ENCODE measurements at places on chromosomes 16 and 17.

GRCh38 chr16:53022374-53022773, 30.3 kb downstream of the CHD9NB start:
- DNase-seq: no peak

DNA sequence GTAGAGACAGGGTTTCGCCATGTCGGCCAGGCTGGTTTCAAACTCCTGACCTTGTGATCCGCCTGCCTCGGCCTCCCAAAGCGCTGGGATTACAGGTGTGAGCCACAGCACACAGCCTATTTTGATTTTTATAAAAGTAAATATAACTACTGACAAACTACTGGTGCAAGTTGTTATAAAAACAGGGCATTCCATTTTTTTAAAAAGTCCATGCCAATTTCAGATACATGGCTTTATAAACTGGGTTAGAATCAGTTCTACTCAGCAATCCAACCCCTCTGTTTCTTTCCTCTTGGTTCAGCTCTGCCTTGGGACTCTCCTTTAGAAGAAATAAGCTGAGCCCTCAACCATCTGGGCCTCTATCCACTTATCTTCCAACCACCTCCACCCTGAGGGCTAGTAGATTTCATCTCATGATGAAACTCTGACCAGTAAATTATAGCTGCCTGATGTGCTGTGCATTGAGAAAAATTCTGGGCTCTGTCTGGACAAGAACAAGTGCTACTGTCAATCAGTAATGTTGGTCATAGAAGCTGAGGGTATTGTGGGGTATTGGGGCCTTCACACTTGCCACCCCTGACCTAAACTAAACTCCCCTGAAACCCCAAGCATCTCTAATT, 10.2 kb downstream of the RANBP10 start:
- DNase-seq: no peak

- DNase-seq: no peak
Measured at GRCh38 chr17:39014795-39015545, 47.8 kb upstream of the FBXO47 start.

GRCh38 chr17:58527949-58528348, 13.5 kb upstream of the MTMR4 start:
- DNase-seq: no peak

DNA sequence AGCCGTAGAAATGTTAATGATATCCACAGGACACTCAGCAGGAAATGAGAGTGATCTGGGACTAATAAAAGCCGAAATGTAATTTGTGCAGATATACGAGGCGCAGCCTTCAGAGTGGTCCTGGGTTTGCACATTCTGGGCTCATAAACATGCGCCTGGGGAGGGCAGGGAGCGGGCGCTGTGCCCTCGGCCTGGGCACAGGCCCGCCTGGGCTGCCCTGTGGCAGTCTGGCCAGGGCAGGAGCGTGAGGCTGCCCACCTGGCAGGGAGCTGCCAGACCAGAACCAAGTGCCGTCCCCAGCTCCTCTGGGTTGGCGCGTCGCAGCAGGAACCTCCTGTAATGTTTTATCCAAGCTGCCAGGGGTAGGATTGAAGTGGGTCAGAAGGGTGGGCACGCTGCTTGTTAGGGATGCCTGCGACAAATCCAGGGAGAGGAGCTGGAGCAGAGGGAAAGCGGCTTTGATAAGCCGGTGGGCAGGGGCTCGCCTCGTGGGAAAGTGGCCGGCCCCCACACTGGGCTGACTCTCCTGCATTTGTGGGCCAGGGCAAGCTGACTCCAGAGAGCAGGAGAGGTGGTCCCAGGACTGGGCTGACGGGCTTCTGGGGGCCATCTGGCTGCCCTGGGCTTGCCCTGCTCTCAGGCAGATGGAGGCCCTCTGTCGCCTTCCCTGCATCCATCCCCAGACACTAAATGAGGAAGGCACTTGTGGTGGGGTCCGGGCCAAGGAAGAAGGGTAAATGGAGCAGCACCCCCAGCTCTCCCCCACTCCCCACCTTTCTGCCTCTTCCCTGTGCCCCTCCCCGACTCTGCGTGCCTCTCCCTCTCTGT, 45.9 kb downstream of the SREBF1 start:
- DNase-seq: no peak

DNA sequence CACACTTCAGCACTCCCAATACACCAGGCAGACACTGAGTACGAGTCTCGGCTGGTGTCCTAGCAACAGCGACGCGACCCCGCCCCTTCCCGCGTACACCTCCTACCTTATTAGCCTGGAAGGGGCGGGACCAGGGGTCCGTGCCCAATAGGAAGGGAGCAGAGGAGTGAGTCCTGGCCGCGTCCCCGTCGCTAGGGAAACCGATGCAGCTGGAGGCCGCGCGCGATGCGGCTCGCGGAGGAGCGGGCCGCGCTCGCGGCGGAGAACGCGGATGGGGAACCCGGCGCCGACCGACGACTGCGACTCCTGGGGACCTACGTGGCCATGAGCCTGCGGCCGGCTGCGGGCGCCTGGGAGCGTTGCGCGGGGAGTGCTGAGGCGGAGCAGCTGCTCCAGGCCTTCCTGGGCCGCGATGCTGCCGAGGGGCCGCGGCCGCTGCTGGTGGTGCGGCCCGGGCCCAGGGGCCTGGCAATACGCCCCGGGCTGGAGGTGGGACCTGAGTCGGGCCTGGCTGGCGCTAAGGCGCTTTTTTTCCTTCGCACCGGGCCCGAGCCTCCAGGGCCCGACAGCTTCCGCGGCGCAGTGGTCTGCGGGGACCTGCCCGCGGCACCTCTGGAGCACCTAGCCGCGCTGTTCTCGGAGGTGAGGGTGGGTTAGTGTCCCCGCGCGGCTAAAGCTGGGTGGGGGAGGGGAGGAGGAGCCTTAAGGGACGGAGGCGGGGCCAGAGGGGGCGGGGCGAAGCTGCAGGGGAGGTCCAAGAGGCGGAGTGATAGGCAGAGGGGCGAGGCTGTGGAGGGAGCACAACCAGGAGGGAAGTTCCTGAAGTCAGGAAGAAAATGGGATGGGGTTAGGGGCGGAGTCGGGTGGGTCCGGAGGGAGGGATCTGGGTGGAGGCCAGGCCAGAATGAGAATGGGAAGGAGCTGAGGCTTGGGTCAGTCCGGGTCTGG, at the start of gene DNAH9:
DNAH9 (plus strand) TSS at position 197 of the 948 bp plus-strand sequence; CDS start at position 226, 29 bp downstream.
- DNase-seq: peak; percentile 2

DNA sequence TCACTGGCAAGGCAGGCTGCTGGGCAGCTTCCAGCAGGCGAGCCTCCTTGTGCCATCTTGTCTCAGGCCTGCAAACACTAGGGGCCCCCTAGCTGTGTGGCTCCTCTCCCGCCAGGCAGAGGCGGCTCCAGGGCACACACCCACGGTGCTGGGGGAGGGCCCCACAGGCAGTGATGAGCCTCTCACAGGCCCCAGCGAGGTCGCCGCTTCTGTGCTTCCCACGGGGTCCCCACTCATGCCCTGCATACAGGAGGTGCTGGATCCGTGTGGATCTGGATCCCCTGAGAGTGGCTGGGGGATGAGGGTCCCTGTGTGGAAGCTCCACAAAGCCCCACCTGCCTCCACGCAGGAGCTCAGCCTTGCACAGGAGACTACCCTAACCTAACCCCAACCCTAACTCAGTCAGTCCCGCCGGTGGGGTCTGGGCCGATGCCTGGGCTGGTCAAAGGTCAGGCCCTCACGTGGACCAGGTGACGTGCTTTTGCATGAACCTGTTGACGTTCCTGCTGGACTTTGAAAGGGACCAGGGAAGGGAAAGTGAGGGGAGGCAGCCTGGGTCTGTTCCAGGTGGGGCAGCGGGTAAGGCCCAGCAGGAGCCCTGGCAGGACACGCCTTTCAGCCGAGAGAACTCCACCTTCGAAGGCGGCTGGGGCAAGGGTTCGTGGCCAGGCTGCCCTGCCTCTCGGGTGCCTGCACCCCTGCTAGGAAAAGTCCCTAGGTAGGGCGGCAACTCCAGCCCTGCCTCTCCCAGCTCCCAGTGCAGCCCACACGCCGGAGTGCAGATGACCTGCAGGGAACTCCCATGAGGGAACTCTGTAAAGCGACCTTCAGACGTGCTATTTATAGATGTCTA, 5.2 kb downstream of the SECTM1 start:
- no peak for DNase-seq

- DNase-seq: no peak
Measured at GRCh38 chr16:3690980-3691720, 26.2 kb downstream of the TRAP1 start.

- DNase-seq: peak; percentile 62
Measured at GRCh38 chr16:84277244-84277823, 17.3 kb upstream of the WFDC1 start.

GRCh38 chr17:55159251-55159650, 105.5 kb upstream of the HLF start:
- no peak for DNase-seq

Data from stimulated activated CD4-positive, alpha-beta T cell treated with anti-CD3 and anti-CD28 coated beads, Interleukin-1b, Interleukin-23, amount 100 ng/mL, for 24 hours (primary cell).